ENCODE measurements at places on chromosomes 2 and 18. TPM values are rescaled to one million over a fixed set of nuclear protein-coding genes. Genes with fewer than 3 reads are reported as not detected.

The VWC2L gene
- not detected for total RNA-seq

The SLC9A4 gene
- total RNA-seq: 0.04 TPM

The NLRC4 gene
- 0.07 TPM for total RNA-seq

The DQX1 gene
- 0.38 TPM for total RNA-seq

The NEU2 gene
- not detected for total RNA-seq

DNA sequence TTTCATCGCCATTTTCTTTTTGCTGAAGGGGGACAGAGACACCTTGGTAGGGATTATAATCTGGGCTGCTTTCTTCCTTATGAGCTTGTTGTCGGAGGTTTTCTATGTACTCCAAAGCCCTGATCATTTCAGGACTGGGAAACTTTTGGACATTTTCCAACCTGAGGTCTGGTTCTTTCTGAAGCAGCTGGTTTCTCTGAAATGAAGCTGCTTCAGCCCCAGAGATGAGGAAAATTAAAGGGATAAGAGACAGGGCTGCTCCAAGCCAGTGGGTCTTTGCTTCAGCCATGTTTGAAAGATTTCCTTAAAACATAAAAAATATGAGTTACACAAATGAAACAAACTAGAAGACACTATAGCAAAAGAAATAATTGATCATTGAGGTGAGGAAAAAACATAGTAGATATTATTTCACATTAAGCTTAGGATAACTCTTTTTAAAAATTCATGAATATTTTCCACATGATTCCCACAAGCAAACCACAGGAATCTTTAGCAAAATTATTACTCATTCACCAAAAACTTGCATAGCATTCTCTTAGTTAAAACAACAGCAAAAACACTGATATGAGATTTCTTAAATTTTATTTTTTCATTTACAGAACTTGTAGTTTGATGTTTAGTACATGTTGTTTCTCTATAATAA lies 3.0 kb downstream of the SCG2 start:
- H3K27ac ChIP-seq: no peak overlapping the region
- no peaks in the 10 kb centered on the region for H3K36me3 ChIP-seq
- H3K27me3 ChIP-seq: no peaks in the 10 kb centered on the region
- DNase-seq: no peak
- H3K4me3 ChIP-seq: no peak overlapping the region

DNA sequence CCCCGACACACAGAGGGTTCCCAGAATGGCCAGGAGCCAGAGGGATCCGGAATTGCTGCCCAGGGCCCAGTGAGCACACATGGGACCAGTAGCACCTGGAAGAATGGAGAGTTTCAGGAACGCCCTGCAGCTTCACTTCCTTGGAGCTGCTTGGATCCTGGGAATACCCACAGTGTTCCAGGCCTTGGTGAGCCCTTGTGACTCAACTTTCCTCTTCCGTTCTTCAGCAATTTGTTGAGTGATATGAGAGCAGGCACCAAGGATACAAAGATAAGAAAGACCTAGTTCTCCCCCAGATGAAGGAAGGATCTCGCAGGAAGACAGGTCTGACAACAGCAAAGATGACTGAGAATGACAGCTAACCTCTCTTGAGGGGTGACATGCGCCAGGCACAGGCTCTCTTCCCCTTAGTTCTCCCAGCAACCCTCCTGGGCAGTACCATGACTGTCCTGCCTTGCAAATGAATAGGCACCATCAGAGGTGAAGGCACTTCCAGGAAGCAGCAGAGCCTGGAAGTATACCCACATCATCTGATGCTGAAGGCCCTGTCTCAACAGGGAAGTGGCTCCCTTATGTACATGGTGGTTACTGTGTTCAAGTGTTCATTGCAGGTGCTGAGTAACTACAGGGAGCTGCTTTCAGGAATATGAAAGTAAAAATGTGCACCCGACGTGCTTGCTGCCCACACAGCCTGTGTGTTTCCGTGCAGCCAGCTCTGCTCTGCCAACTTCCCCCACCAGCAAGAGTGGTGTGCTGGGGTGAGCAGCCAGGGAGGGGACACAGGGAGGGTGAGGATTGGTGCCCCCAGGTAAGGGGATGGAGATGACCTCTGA lies 116.2 kb downstream of the STPG4 start:
- no peaks in the 10 kb centered on the region for H3K36me3 ChIP-seq
- H3K4me3 ChIP-seq: no peak overlapping the region
- no peaks in the 10 kb centered on the region for H3K27me3 ChIP-seq
- H3K27ac ChIP-seq: no peak overlapping the region

DNA sequence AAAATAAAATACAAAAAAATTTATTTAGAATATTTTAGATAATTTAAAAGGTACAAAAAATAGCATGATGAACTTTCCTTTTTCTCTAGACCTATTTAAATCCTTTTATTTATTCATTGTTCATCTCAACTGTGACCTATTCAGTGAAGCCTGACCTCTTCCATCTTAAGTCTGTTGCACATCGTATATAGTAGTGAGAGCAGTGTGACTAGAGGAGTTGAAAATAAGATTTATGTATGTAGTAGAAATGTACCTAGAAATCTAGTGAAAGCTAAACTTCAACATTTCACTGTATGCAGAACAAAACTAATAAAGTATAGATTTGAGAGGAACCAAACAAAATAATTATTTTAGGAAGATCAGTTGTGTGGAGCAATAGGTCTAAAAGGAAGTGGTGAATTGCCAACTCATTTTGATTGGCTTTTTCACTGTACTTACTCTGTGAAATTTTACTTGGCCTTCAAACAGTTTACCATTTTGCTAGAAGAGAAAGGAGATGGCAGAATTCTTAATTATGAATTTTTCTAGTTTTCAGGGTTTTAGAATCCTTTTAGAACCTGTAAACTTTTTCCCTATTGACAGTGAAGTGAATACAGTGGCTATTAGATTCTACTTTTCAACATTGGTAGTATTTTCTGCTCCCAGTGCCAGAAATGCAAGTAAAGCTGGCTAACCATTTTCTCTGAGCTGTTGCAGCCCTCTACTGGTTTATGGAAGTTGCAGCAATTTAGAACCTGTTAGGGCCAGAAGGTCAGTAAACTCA lies 11.0 kb downstream of the ANKRD12 start:
- peak overlapping the region; percentile 22 for H3K27ac ChIP-seq
- peaks cover 3% of the 10 kb centered on the region for H3K4me1 ChIP-seq
- no peak for DNase-seq

DNA sequence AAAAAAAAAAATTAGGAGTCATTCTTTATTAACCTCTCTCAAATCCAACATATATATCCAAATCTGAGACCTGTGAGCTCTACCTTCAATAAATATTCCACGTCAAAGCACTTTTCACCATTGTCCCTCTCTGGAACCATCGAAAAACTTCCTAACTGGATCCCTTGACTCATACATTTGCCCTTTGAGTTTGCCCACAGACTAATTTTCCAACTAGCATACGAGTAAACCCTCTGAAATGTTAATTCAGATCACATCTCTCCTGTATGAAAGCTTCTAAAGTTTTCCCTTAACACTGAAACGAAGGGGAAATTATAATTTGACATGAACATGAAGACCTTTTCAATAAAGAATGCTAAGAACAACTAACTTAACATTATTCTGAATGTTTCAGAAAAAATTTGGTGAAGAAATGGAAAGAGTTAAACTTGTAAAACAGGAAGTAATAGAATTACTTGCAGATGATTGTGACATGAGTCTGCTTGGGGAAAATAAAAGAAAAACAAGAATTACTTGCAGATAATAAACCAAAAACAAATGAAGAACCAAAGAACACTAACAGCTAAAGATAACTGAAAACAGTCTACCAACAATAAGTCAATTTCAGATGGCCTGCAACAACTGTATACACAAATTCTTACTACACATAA lies 110.6 kb downstream of the C2orf74 start:
- DNase-seq: no peak
- H3K27ac ChIP-seq: no peak overlapping the region
- peaks cover 58% of the 10 kb centered on the region for H3K36me3 ChIP-seq

DNA sequence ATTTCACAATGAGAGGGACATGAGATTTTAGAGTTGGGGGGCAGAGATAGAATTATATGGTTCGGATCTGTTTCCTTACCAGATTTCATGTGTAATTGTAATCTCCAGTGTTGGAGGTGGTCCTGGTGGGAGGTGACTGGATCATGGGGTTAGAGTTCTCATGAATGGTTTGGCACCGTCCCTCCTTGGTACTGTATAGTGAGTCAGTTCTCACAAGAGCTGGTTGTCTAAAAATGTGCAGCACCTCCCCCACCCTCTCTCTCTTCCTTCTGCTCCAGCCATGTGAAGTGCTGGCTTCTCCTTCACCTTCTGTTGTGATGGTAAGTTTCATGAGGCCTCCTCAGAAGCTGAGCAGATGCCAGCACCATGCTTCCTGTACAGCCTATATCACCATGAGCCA lies 138.1 kb downstream of the SCG2 start:
- no peaks in the 10 kb centered on the region for H3K4me1 ChIP-seq
- H3K27ac ChIP-seq: no peak overlapping the region
- no peaks in the 10 kb centered on the region for H3K36me3 ChIP-seq
- DNase-seq: no peak
- no peaks in the 10 kb centered on the region for H3K27me3 ChIP-seq

DNA sequence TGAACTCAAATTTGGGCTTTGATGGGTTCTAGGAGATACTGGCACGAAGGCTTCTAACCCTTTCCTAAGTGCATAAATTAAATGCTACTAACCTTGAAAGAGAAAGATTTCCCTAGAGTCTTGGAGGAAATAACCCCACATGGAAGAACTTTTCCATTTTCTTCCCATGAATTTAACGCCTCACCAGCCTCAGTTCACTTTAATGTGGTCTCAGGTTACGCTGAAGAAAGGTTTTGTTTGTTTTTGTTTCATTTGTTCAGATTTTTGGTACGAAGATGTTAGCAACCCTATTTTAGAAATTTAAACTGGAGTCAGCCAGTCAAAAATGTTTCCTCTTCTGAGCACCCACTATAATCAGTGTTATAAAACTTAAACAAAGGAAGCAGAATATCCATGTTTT lies 30.7 kb downstream of the METTL4 start:
- no peak overlapping the region for H3K4me3 ChIP-seq
- no peaks in the 10 kb centered on the region for H3K4me1 ChIP-seq
- H3K27me3 ChIP-seq: no peaks in the 10 kb centered on the region
- peaks cover 17% of the 10 kb centered on the region for H3K36me3 ChIP-seq

- no peak overlapping the region for H3K4me3 ChIP-seq
- H3K27ac ChIP-seq: no peak overlapping the region
- H3K27me3 ChIP-seq: no peaks in the 10 kb centered on the region
- H3K4me1 ChIP-seq: no peaks in the 10 kb centered on the region
Measured at GRCh38 chr2:204477358-204477950, 67.8 kb upstream of the PARD3B start.

GRCh38 chr18:70293166-70293565 lies 4.3 kb downstream of the SOCS6 start:
- no peak overlapping the region for H3K4me3 ChIP-seq
- no peak overlapping the region for H3K27ac ChIP-seq
- H3K4me1 ChIP-seq: peaks cover 14% of the 10 kb centered on the region

DNA sequence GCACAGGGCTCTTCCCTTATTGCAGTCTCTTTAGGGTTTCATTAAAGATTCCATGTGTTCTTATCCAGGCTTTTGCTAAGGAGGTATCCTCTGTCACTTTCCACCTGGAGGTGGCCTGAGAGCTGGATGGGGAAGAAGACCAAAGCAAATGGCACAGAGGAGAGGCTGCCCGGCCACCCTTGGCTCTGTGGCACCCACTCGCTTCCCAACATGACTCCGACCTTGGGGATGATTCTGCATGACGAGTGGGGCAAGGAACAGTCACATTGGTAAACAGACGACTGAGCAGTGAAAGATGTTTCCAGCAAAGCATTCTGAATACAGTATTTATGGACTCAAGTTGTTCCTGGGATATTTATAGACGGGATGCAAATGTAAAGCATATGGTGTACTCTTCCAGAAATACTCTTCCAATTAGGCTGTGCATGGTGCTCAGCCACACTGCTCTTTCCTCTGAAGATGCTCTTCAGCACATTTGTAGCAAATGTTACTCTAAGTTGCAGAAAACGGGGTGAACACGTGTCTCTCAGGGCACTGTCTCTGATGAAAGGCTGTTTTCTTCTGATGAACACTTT lies 377.1 kb upstream of the HS6ST1 start:
- H3K27me3 ChIP-seq: no peaks in the 10 kb centered on the region
- no peak overlapping the region for H3K27ac ChIP-seq
- no peaks in the 10 kb centered on the region for H3K4me1 ChIP-seq
- no peaks in the 10 kb centered on the region for H3K36me3 ChIP-seq

All from K562 (cell line).